ENCODE measurements at places on chromosomes 12 and 14.
A peak's percentile ranks its signal among the peaks of the same experiment; 100 is the strongest.

DNA sequence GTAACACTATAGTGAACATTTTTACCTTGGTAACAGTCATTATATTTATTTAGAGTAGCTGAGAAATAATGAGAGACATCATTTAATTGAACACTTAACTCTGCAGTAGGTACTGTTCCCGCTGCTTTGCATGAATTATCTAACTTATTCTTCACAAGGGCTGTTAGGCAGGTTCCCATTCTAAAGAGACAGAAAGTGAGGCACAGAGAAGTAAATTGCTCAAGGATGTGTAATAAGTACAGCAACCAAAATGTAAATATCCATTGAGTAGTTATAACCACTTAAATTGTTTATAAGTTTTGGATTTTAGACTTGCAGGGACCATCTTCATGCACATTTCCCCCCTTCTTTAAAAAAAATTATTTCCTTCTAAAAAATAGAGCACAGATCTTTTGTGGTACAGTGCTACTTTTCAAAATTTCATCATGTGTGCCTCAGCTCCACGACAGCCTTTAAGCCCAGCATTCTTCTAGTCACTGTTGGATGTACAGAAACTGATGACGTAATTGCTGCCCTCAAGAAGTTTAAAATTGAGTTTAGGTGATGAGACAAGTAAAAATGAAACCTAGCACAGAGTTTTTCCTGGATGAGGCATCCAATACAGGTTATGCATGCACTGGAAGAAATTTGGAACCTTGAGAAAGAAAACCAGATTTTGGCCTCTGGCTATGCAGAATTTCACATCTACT lies 6.0 kb upstream of the MANSC4 start:
- no peak for DNase-seq

DNA sequence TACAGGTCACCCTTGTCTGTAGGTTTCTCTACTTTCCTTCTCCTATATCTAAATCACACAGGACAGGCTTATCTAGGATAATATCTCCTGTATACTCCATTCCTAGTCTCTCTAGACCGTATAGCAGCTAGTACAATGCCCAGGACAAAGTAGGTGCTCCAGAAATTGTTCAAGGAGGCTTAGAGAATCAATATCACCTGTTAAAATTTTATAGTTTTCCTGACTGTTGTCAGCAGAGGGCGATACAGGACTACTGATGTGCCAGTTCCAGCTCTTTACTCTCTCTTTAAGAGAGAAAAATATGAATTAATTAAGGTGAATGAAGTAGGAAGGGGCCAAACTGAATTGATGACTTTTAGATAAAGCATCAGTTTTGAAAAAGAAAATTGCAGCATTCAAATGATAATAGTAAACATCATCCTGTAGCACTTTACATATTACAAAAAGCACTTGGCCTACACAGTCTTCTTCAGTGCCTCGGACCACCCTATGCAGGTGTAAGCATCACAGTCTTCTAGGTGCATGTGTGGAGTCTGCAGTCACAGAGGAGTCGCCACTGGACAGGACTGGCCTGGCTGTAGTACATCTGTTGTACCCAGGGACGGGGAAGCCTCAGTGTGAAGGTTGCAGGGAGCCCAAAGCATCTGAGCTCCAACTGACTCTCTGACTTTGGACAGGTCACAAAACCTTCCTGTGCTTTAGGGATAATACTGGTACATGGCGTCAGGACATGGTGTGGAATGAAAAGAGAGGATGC lies 61.9 kb upstream of the MAX start:
- no peak for DNase-seq

GRCh38 chr14:73027546-73027945 lies 640 bp upstream of the ZFYVE1 start:
- no peak for DNase-seq

GRCh38 chr14:81157431-81157830 lies 63.3 kb downstream of the GTF2A1 start:
- DNase-seq, result no peak

DNA sequence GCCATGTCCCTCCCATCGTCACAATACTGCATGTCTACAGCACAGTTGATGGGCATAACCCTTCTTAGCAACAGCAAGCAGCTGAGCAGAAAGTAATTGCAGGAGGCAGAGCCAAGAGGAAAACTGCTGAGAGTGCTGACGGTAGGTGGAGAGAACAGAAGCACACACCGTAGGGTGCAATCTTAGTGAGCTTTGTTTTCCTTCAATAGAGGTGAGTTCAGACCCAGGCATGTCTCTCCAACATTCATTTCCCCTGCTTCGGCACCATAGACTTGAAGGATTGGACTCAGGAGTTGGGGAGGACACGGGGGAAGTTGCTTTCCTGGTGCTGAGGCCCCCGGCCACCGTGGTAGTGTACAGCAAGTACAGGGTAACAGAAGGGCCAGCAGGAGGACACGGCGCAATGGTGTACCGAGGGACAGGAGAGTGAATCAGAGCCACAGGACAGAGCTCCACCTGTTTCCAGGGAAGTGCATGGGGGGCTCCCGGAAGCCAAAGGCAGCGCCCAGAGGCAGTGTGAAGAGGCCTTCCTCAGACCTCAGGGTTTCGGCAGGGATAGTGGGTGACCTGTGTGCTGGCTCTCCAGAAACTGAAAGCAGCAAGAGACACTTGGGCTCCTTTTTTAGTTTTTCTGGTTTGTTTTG lies 36.3 kb upstream of the SINHCAF start:
- DNase-seq, result peak; percentile 18

DNA sequence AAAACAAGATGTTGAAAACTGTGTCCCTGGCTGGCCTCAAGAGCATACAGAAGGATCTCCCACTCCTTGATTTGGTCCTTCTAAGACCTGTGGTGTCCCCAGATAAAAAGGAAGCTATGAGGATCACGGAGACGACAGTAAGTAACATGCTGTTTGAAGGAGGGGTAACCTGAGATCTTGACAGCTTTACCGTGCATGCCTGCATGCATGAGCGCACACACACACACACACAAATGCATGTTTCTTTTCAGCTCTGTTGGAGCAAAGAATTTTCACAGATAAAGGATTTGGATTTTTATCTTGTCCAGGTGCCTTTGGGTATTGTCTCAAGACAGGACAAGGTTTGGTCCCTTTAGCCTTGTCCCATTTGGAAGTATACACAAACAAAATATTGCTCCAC lies 411.6 kb upstream of the CCDC196 start:
- DNase-seq, result peak; percentile 50

DNA sequence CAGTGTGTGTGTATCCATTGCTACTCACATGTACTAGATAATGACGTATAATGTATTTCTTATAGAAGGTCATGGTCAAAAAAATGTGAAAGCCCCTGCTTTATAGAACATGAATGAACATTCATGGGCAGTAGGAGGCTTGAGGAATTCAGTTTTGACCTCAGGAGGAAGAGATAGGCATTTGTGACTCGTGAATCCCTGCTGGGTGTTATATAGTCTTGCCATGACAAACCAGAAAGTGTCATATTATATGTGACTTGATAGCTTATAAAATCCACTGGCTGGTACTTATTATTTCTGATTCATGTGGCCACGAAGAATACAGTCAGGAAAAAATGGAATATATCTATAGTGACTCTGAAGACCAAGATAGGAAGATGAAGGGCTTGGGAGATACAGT lies 287.6 kb downstream of the CEP128 start:
- DNase-seq, result no peak

- DNase-seq, result no peak
Observed at GRCh38 chr12:64571411-64571810, 38.9 kb upstream of the RASSF3 start.

GRCh38 chr12:75784591-75784990 lies 247.0 kb downstream of the PHLDA1 start:
- peak; percentile 26 for DNase-seq

- no peak for DNase-seq
Observed at GRCh38 chr14:50447461-50447860, 50.8 kb upstream of the CDKL1 start.

GRCh38 chr14:54918427-54918826 lies 15.8 kb upstream of the GCH1 start:
- DNase-seq, result no peak

- DNase-seq, result no peak
Observed at GRCh38 chr14:61616524-61617185, 78.7 kb upstream of the HIF1A start.

DNA sequence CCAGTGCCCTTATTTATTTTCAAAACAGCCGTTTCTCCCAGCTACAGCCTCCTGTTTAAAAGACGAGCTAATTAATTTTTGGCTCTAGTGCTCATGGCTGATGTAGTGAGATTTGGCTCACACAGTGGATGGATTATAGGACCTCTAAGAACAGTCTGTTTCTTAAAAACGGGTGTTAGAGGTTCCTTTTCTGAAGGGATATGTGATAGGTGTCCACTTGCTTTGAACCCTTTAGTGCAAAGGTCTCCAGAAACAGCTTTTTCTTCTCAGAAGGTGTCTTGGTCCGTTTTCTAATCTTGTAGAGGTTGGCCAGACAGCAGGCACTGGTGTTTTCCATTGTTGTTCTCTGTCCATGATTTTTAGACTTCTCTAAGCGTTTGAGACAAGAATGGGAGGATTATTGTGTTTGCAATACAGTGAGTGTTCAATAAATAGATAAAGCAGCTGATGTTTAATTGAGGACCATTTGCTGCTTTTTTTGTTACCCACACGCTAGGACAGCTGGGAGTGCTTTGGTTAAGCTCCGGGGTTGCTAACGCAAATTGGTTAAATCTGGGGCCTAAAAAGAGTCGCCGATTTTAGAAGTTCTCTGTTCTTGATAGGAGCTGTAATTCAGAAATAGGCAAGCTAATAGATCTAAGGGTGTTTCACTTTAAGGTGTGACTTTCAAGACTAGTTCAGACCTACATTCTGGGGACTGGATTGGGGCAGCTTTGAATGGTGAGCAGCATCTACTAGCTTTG lies 1.0 kb downstream of the BORCS5 start:
- DNase-seq, result peak; percentile 9

GRCh38 chr12:31813305-31813704 lies 84.5 kb upstream of the AMN1 start:
- no peak for DNase-seq

DNA sequence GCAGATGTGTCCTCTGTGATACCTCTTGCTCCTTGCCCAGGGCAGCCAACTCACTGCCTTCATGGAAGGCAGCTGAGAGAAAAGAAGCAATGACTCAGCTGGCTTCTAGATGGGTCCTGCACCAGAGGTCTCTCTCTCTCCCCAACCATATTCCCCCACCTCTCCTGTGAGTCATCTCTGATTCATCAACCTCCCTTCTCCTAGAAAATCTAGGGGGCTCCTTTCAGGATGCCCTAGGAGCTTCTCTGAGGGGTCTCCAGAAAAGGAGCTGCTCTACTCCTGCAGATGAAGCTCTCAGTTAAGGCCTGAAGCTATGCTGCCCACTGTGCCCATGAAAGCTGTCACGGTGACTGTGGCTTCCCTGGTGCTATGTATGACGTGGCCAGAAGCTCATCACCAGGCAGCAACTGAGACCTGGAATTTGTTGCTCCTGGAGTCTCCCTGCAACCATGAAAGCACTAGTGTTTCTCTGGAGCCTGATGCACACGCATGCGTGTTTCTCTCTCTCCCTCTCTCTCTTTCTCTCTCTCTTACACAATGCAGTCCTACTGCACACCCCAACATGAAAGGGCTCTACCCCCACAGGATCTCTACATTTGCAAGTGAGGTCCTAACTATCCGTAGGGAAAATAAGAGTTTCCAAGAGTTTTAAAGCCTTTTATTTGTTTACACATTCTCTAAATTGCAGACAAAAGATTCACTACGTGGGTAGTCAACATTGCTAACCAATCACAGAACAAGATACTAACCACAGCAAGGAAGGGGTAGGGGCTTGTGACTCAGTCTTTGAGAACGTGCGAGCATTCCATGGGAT lies 285.3 kb downstream of the DPF3 start:
- DNase-seq, result no peak

DNA sequence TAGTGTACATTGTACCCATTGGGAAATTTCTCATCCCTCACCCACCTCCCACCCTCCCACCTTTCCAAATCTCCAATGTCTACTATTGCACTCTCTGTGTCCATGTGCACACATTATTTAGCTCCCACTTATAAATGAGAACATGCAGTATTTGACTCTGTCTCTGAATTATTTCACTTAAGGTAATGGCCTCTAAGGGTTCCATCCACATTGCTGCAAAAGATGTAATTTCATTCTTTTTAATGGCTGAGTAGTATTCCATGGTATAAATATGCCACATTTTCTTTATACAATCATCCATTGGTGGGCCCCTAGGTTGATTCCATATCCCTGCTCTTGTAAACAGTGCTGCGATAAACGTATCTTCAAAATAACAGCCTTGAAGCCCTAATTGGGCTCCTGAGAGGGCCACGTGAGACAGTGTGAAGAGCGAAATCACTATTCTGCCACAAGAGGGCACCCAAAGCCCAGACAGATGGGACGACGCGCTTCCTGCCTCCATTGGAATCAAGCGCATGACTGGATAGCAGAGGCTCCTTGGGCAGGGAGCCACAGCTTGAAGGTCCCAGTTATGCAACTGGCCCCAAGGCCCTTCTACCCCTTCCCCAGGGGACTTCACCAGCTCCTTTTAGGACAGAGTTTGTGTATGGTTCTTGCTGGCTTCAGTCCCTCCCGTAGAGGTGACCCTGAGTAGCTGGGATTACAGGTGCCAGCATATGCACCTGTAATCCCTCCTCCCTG lies 21.3 kb upstream of the CD27 start:
- peak; percentile 24 for DNase-seq

GRCh38 chr12:52387859-52388258 lies 2.4 kb upstream of the KRT84 start:
- no peak for DNase-seq

- DNase-seq, result no peak
Observed at GRCh38 chr12:14936224-14936861, 2.0 kb downstream of the ERP27 start.

GRCh38 chr14:30698463-30698862 lies 76.3 kb downstream of the SCFD1 start:
- DNase-seq, result no peak

Data from DMS 273 treated with DMSO at 0.1 percent for 48 hours (cell line).